ENCODE measurements at places on chromosomes 1 and 21.
A peak's percentile ranks its signal among the peaks of the same experiment; 100 is the strongest.

DNA sequence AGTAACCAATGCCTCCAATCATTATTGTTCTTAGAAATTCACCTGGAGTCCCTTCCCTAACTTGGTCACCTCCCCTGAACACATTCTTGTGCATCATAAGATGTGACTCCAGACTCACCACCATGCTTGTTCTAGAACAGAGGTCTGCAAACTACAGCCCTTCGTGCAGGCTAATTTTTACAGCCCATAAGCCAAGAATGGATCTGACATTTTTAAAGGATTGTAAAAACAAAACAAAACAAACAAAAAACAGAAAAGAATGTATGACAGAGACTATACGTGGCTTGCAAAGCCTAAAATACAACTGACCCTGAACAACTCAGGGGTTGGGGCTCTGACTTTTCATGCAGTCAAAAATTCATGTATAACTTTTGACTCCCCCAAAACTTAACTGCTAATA is 6.2 kb upstream of the HIVEP3 start:
- no peak for DNase-seq

- no peak for DNase-seq
These were observed 1660.1 kb upstream of the B3GALT2 start for GRCh38 chr1:194846488-194846887.

GRCh38 chr1:205523891-205524793 is 19.7 kb downstream of the CDK18 start:
- DNase-seq: peak; percentile 50

DNA sequence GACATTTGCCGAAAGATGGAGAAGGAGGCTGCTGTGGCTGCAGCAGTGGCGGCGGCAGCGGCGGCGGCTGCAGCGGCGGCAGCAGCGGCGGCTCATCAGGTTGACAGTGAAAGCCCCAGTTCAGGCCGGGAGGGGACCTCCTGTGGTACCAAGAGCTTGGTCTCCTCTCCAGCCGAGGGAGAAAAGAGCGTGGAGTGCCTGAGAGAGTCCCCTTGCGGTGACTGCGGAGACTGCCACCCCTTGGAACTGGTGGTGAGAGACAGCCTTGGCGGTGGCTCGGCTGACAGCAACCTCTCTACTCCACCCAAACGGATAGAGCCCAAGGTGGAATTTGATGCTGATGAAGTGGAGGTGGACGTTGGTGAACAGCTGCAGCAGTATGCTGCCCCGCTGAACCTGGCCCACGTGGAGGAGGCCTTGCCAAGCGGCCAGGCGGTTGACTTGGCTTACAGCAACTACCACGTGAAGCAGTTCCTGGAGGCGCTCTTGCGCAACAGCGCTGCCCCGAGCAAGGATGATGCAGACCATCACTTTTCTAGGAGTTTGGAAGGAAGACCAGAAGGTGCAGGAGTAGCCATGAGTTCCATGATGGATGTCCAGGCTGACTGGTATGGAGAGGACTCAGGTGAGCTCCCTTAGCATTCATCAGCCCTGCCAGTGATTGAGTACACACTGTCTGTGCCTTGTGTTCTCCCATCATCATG is 6.3 kb downstream of the ZBTB8B start:
- DNase-seq: no peak

DNA sequence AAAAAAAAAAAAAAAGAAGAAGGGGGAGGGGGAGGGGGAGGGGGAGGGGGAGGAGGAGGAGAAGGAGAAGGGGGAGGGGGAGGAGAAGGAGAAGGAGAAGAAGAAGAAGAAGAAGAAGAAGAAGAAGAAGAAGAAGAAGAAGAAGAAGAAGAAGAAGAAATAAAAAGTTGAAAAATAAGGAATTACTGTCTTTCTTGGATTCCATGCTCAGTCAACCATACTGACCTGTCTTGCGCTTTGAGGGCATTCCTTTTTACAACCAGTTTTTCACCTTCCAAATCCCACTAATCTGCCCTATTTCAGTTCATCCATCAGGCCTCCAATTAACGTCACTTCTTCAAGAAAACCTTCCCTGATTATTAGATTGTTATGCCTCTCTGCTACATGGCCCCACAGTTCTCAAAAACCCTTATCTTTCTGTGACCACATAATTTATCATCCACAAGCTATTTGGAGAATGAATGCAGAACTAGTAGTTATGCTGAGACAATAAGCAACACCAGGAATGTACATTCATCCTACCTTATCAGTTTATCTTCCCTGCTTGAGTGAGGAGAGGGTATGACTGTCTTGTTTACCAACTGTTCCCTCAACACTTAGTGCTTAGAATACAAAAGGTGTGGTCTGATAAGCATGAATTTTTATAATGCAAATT is 57.5 kb upstream of the GUCA2A start:
- DNase-seq: no peak

DNA sequence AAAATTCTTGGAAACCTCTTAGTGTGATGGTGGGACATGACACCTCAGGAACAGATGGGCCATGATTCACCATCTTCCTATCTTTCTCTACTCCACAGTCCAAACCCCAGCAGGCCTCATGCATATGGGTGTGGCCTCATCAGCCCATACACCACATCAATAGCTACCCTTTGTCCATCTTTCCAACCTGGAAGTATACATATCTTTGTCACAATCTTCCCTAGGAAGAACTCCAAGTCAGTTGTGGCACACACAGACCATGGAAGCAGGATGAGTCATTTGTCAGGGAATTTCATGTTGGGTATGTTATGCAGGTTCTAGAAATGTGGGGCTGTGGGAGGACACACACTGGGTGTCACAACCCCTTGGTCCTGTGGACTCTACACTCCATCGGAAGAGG is 30.5 kb upstream of the CLCA4 start:
- no peak for DNase-seq

DNA sequence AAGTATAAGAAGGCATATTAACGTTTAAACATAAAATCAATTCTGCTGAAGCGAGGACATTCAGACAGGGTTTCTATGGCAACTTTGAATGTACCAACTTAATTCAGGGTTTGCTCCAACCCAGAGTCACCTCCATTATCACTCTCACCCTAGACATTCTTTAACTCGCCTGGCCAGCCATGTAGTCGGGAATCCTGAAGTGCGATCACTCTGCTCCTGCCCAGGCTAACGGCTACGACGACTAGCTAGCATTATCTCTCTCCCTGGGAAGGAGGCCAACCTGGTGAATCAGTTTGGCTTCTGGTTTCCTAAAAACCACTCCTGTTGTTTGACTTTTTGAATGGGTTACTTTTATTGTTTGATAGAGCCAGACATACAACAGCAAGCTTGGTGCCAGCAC is 38.9 kb upstream of the ZBTB18 start:
- no peak for DNase-seq

GRCh38 chr1:45407629-45408287 is 67.5 kb upstream of the MUTYH start:
- DNase-seq: no peak

GRCh38 chr1:32496127-32496526 is 31.3 kb downstream of the ZBTB8B start:
- DNase-seq: no peak

DNA sequence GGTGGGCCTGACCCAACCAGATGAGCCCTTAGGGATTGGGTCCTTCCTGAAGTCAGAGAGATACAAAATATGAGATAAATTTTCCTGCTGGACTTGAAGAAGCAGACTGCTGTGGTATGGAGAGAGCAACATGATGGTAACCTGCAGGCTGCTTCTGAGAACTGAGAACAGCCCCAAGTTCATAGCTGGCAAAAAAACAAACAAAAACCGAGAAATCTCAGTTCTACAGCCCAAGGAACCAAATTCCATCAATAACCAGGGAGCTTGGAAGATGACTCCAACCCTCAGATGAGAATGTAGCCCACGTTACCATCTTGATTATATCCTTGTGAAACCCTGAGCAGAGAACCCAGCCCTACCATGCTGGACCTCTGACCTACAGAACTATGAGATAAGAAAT is 316.2 kb downstream of the ZP4 start:
- no peak for DNase-seq

GRCh38 chr21:42381347-42381984 is 14.4 kb downstream of the TMPRSS3 start:
- DNase-seq: no peak

DNA sequence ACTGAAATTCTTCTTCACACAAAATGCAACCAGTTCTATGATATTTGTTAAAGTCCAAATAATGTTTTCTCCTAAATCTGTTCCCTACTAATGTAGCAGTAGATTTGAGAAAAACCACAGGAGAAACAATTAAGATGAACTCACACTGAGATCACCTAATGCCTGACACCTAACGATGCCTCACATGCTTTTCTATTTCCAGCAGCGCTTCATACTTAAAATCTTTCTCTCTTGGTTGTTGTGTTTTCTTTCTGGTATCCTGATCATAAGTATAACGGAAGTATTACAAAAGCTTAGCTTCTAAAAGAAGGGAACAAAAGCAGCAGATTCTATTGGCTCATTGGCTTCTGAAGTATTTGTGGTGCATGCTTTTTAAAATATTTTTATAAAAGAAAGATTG is 267.2 kb upstream of the SGIP1 start:
- DNase-seq: no peak

DNA sequence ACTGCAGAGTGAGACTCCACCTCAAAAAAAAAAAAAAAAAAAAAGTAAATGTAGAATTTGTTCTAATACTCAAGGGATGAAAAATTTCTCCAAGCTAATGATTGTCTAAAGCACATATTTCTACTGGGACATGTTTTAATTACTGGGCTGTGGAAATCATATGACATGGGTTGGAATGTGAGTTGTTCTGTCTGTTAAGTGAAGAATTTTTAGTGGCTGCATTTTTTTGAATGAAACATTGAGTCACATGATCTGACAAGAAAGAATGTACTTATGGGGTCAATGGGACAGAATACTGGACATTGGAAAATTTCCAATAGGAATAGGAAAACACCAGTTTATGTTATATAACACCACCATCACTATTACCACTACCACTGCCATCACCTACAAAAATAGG is 123.8 kb upstream of the IVNS1ABP start:
- DNase-seq: no peak
